OCI-LY7 (cell line): ENCODE measurements at places on chromosomes 5 and 9.
A peak's percentile ranks its signal among the peaks of the same experiment; 100 is the strongest.

- no peak for DNase-seq
These were observed 217.9 kb downstream of the BNC2 start for GRCh38 chr9:16652582-16652981.

- DNase-seq: no peak
These were observed 12.6 kb downstream of the AUH start for GRCh38 chr9:91349115-91349555.

- no peak for DNase-seq
These were observed 39.6 kb downstream of the PDCD1LG2 start for GRCh38 chr9:5549658-5550650.

- DNase-seq: no peak
These were observed 120.9 kb downstream of the SH3GL2 start for GRCh38 chr9:17699615-17700330.

DNA sequence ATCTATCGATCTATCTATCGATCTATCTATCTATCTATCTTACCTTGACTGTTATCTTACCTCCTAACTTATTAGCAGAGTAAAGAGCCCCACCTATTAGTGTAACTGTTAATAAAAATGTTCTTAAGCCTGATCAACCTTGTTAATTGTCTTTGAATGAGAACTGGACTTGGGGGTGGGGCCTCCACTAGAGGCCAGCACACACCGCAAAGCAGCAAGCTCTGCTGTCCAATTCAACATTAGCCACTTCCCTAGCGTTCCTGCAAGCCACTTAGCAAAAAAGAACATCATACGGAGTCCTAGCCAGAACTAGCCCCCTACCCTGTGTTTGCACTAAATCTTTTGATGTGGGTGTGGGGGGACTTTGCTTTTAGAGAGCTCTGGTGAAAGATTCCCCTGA is 515.8 kb downstream of the KDM4C start:
- DNase-seq: no peak

GRCh38 chr9:6579613-6580012 is 65.9 kb downstream of the GLDC start:
- no peak for DNase-seq

GRCh38 chr9:36152741-36153438 is 16.3 kb upstream of the CCIN start:
- peak; percentile 28 for DNase-seq

DNA sequence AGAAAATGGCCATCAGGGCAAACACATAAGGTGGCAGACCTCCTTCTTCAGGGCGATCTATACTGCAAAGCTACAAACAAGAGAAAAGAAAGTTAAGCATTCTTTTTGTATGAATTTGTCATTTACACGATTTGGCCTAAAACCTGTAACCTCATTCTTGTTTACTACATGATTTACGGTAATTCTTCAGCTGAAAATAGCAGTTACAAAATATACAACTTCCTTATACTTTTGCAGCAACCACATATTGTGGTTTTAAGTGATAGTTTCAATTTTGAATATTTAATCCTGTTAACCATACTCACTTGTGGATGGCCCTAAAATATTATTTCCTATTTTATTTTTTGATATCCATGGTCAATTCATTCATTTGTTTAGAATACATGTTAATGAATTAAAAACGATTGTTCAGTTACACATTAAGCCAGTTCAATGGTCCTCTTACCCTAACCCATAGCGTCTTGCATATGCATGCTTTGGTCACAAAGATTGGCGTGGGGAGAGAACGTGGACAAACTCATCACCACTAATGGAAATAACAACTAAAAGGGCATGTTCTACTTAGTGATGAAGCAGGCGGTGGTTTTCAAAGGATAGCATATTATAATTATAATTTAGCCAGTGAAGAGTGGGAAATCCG is 16.6 kb downstream of the TUT7 start:
- peak; percentile 36 for DNase-seq

GRCh38 chr9:33300546-33300945 is 10.2 kb downstream of the NFX1 start:
- DNase-seq: no peak
